ENCODE measurements at places on chromosomes 13 and 19. TPM values are rescaled to one million over a fixed set of nuclear protein-coding genes. Genes with fewer than 3 reads are reported as not detected.

GRCh38 chr19:48615231-48616040 lies 560 bp upstream of the FAM83E start:
- H3K27ac ChIP-seq: no peak overlapping the region
- DNase-seq: no peak
- H3K36me3 ChIP-seq: peaks cover 20% of the 10 kb centered on the region
- peaks cover 40% of the 10 kb centered on the region for H3K4me1 ChIP-seq
- no peak overlapping the region for H3K4me3 ChIP-seq

GRCh38 chr19:5968431-5969373 lies 9.2 kb downstream of the RANBP3 start:
- peaks cover 29% of the 10 kb centered on the region for H3K36me3 ChIP-seq
- DNase-seq: no peak
- H3K27me3 ChIP-seq: no peaks in the 10 kb centered on the region
- peak overlapping the region; percentile 68 for H3K27ac ChIP-seq

Gene MYCBP2
- 31.3 TPM for polyA plus RNA-seq

Gene HNRNPM
- polyA plus RNA-seq: 126 TPM

Data from keratinocyte (primary cell).